ENCODE measurements at places on chromosomes 11 and 22. TPM values are rescaled to one million over a fixed set of nuclear protein-coding genes. Genes with fewer than 3 reads are reported as not detected.

GRCh38 chr11:7655253-7656217, 17.8 kb downstream of the CYB5R2 start:
- peaks cover 45% of the 10 kb centered on the region for H3K36me3 ChIP-seq
- peaks cover 24% of the 10 kb centered on the region for H3K4me1 ChIP-seq
- H3K4me3 ChIP-seq = no peak overlapping the region
- no peaks in the 10 kb centered on the region for H3K27me3 ChIP-seq

The ART5 gene
- 1.4 TPM for total RNA-seq

GRCh38 chr11:96324912-96325311, 18.1 kb downstream of the MAML2 start:
- H3K27ac ChIP-seq = no peak overlapping the region
- no peak for DNase-seq
- no peaks in the 10 kb centered on the region for H3K27me3 ChIP-seq
- no peaks in the 10 kb centered on the region for H3K36me3 ChIP-seq
- peaks cover 53% of the 10 kb centered on the region for H3K4me1 ChIP-seq

The CALCB gene
- not detected for total RNA-seq

DNA sequence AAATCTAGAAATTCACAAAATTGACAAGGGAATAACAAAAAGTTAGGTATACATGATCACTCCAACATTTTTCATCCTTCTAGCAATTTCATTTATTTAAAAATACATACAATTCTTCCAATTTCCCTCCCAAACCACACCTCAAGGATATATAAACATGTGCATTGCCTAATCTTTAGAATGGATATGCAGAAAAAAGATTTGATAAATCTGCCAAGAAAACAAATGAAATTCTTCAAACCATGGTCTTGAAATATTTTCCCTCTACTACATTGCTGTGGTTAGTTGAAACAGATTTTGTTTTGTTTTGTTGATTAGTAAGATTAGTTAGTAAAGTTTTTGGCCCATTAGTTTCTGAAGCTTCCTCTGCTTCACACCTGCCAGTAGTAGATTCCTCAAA, 703.3 kb upstream of the CCDC179 start:
- H3K4me1 ChIP-seq = no peaks in the 10 kb centered on the region
- no peak for DNase-seq
- H3K27ac ChIP-seq = no peak overlapping the region

DNA sequence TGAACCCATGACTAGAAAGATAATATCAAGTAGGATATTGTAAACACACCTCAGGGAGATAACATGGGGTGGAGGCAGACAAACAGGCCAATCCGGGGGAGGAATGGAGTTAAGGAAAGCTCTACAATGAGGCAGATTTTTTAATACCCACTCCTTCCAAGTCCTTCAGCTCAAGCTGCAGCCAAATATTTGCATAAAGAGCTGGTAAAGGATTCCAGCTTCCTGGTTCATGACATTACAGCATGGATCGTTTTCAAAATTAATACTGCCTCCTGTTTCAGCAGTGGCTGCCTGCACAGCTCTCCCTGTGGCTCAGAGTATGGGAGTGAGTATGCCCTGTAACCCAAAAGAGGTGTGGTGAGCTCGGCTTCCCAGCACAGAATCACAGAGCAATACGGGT, 5.1 kb downstream of the POU2AF3 start:
- peaks cover 16% of the 10 kb centered on the region for H3K4me1 ChIP-seq
- H3K36me3 ChIP-seq = no peaks in the 10 kb centered on the region
- no peak for DNase-seq
- H3K27me3 ChIP-seq = peaks cover 32% of the 10 kb centered on the region
- H3K27ac ChIP-seq = no peak overlapping the region

The POU2F3 gene
- not detected for total RNA-seq

DNA sequence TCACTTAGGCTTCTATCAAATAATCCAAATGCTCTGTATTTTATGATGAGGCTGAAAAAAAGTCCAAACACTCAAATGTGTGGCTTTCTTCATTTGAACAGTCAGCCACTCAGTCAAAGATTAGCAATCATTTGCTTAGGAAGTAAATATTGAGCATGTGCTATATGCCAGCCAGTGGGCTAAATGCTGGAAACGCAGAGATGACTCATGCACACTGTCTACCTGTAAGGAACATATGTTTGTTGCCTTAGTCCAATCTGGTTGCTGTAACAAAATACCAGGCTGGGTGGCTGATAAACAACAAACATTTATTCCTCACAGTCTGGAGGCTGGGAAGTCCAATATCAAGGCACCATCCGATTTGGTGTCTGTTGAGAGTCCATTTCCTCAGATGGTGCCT, 617.3 kb downstream of the NTM start:
- no peak overlapping the region for H3K27ac ChIP-seq
- no peaks in the 10 kb centered on the region for H3K36me3 ChIP-seq
- H3K4me3 ChIP-seq = no peak overlapping the region
- H3K4me1 ChIP-seq = no peaks in the 10 kb centered on the region
- no peaks in the 10 kb centered on the region for H3K27me3 ChIP-seq

Measured in left ventricle myocardium inferior (tissue), 1 donor.